ENCODE measurements at places on chromosomes 12 and 14.

DNA sequence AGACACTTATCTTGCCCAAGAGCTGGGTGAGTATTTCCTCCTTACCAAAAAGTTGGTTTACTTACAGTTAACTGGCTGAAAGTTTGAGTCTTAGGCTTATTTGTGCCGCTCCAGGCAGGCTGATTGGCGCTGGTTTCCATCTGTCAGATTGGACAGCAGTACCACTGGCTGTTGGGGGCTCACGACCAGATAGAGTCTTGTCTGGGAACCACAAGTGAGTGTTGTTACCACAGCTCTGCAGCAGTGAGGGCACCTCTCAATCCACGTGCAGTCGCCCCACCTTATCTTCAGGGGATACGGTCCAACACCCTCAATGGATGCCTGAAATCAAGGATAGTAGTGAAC, 58.9 kb downstream of the DDX51 start:
- no peak for DNase-seq

GRCh38 chr14:69287098-69288010, 27.4 kb downstream of the GALNT16 start:
- no peak for DNase-seq

DNA sequence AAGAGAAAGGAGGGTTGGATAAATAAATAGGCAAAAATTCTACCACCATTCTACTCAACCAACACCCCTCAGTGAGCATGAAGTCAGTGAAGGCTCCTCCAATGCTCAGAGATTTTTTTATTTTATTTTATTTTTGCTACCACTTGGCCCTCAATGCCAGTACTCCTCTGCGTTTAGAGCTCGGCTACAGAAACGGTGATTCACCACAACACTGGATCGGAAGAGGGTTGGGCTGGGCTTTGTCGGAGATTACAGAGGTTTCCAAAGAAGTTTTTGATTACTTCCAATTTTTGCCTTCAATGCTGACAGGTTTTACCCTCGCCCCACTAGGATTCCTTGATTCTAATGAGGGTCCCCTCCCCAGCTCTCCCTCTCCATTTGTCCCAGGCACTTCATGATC, 1027.2 kb upstream of the TMEM132C start:
- DNase-seq: no peak

GRCh38 chr14:90546767-90547166, 149.9 kb downstream of the CALM1 start:
- no peak for DNase-seq

DNA sequence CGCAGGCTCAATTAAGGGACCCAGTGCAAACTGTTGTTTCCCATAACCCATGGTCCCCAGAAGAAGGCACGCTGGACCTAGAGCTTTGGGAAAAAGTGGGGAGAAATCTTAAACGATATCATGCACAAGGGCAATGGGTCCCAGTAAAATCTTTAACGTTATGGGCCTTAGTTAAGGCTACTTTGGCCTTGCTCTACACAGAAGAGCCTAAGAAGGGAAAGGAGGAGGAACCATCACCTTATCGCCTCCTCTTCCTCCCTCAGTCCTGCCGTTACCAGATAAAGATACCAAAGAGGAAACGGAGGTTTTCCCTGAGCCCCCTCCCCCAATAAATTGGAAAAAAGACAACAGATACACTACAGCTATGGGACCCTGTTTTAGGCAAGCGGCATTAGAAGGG, 116.9 kb downstream of the PPHLN1 start:
- DNase-seq: no peak
